NCI-H345 (cell line): ENCODE measurements at places on chromosomes 12 and 14.

DNA sequence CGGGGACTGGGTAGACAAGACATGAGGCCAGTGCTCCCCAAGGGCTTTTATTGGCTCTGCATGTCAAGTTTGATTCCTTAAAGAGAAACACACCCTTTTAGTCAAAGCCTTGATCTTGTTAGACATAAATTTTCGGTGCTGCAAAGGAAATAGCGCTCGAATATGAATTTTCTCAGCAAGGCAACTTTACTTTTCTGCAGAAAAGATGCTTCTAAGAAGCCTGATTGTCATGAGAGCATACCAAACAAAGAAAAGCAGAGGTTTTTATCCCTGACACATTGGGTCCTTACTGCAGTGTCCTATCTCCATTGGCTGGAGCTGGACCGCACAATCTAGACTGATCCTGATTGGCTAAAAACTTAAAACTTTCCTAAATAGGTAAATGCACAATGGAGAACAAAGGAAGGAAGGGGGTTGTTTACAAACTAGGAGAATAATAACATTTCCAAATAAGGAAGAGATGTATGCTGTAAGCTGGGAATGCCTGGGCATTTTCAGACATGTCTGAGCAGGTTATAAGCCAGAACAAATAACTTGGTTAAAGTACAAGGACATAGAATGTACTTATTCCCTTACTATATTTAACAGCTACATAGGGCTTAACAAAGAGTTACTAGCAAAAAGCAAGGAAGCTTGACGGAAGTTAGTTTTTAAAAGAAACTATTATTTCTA is 17.2 kb downstream of the TXNRD1 start:
- no peak for DNase-seq

GRCh38 chr12:127107744-127108143 is 1159.2 kb upstream of the TMEM132C start:
- no peak for DNase-seq

DNA sequence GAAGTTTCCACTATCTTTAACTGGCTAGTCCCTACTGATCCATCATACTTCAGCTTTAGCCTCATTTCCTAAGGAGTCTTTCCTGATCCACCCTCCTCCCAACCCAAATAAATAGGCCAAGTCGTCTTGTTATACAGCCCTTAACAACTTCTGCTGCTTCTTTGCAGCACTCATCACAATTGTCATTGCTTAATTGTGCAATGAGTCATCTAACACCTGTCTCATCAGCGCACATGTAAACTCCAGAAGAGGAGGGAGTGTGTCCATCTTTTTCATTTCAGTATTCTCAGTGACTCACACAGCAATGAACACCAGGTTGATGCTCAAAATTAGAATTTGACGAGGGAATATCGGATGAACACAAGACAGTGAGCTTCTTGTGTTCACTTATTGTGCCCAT is 87.3 kb downstream of the SUDS3 start:
- no peak for DNase-seq

GRCh38 chr12:308511-308910 is 45.9 kb upstream of the SLC6A13 start:
- no peak for DNase-seq

DNA sequence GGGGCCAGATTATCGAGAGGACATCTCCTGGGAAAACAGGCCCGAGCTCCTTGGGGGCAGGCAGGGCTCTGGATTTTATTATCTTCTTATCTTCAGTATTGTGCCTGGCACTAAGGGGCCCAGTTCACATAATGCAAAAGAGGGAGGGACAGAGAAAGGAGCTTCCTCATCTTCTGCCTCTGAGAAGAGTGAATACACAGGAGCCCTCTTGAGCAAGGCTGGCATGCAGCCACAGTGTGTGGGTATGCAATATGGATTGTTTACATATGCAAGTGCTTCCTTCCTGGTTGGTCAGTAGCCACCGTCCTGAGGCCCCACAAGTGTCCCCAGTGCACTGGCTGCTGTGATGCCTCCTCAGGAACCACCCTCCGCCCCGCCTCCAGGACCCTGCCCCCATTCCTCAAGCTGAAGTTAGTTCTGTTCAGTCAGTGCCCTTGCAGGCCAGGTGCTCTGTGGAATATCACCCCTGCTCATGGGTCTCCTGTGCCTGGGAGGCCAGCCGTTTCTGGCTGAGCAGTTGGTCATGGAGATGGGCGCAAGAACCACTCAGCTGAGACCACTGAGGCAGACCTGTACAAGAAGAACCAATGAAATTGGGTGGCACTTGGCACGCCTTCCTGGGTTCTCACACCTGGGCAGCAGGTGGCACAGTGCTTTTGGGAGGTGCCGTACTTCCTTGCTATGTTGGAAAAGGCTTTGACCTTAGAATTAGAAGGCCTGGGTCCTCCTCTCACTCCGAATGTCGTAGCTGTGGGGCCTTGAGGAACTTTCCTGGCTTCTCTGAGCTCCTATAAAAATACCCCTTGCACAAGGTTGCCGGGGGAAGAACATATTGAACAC is 35.1 kb upstream of the ACTN1 start:
- DNase-seq, result peak; percentile 28

DNA sequence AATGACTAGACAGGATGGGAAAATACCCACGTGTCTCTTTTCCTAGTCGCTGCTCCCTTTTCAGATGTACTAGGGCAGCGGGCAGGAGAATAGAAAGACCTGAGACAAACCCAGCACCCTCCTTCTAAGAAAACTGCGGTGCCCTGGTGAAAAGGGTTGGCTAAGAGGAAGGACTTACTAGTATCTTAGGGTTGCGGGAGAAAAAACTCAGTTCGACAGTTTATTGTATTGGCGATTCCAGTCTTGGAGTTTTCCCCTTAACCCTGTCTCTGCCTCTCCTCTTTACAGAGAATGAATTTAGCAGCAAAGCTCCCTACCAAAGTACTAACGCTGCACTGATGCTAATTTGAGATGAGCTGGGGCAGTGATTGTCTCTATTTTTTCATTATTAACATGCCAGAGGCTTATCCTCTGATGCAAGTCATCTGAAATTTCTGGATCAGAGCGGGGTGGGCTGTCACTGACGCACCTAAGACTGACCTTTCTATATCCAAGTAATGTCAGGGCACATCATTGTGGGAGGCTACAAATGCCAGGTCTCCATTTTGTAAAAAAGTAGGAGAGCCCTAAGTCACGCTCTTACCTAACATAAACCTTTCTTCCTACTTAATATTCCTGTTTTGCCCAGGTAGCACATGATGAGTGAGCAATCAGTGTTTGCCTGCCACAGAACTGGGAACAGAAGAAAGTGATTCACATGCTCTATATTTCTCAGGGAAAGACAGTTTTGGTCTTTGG is 916 bp upstream of the PAWR start:
- DNase-seq, result peak; percentile 25

GRCh38 chr12:104046306-104046705 is 3.7 kb downstream of the GLT8D2 start:
- DNase-seq, result no peak

GRCh38 chr12:51517800-51518199 is 73.2 kb upstream of the SCN8A start:
- no peak for DNase-seq

DNA sequence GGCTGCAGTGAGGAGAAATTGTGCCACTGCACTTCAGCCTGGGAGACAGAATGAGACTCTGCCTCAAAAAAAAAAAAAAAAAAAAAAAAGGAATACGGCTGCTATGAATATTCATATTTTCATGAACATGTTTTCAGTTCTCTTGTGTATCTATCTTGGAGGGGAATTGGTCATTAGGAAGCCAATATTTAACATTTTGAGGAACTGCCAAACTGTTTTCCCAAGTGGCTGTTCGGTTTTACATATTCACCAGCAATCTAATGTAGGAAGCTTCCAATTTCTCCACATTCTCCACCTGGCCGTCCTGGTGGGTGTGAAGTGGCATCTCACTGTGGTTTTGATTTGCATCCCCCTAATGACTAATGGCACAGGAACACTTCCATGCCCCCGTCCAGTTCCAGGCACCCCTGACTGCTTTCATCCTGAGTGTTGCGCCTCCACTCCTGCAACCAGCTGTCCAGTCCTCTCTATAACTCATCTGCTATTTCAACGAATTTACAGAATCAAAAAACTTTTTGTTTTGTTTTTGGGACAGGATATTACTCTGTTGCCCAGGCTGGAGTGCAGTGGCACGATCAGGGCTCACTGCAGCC is 5.7 kb downstream of the STXBP6 start:
- no peak for DNase-seq

- peak; percentile 65 for DNase-seq
These were observed 12.8 kb downstream of the LRCOL1 start for GRCh38 chr12:132597333-132598316.

- no peak for DNase-seq
These were observed 55.3 kb upstream of the ACSS3 start for GRCh38 chr12:81022531-81022930.

GRCh38 chr14:103122585-103122946 is 695 bp upstream of the TNFAIP2 start:
- DNase-seq, result peak; percentile 65

- DNase-seq, result no peak
These were observed 28.6 kb downstream of the TPH2 start for GRCh38 chr12:71967211-71967610.

- no peak for DNase-seq
These were observed 55.9 kb downstream of the ZFC3H1 start for GRCh38 chr12:71607494-71608330.

DNA sequence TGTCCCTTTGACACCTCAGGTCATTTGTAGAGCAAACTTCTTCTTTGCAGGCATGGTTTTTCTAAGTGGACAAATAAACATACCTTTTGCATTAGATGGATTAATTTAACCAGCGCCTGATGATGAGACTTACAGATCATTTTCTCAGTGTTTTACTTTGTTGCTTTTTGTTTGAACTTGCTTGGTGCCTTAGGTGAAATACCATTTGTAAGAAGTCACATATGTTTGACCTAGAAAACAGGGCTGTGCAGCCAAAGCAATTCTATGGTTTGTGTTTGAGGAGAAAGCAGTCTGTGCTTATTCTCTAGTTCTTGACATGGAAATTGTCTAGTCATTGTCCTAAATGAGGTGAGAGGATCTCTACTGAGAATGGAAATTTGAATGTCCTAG is 111.1 kb downstream of the DIP2B start:
- no peak for DNase-seq

DNA sequence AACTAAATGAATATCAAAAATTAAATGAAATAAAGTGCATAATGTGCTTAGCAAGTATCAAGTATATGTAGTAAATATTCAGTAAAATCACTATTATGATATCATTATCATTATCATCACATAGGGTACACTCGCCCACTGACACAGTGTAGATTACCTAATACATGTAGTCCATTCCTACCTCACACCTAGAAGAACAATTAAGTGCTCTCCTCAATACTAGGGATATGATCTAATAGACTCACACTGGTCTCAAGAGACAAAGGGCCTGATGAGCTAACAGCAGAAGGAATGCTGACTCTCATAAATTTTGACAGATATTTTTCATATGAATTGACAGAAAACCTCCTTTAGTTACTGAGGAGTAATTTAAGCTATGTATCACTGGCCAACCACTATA is 29.1 kb downstream of the FSCB start:
- DNase-seq, result no peak

- DNase-seq, result no peak
These were observed 43.0 kb downstream of the BORCS5 start for GRCh38 chr12:12399776-12400305.

- no peak for DNase-seq
These were observed 44.4 kb upstream of the STXBP6 start for GRCh38 chr14:25094171-25094907.

GRCh38 chr12:64494998-64495729 is 43.2 kb downstream of the TBK1 start:
- DNase-seq, result no peak

GRCh38 chr12:34397591-34398365 is 375.5 kb downstream of the ALG10 start:
- DNase-seq, result no peak

DNA sequence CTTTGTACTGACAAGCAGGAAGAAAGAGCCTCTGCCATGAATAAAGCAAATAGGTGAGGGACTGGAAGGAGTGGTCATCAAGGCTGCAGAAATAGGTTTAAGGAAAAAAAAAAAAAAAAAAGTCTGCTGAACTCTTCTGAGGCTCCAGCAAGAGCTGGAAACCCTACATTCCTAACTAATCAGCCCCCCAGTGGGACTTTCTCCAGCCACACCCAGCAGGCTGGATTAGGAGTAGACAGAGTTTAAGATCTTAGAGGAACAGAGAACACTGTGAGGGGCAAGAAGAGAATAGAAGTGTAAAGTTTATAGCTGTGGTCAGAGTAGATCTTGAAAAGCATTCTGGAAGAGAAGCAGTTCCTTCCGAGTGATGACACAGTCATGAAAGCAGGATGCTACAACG is 66.4 kb downstream of the ATXN2 start:
- DNase-seq, result no peak

DNA sequence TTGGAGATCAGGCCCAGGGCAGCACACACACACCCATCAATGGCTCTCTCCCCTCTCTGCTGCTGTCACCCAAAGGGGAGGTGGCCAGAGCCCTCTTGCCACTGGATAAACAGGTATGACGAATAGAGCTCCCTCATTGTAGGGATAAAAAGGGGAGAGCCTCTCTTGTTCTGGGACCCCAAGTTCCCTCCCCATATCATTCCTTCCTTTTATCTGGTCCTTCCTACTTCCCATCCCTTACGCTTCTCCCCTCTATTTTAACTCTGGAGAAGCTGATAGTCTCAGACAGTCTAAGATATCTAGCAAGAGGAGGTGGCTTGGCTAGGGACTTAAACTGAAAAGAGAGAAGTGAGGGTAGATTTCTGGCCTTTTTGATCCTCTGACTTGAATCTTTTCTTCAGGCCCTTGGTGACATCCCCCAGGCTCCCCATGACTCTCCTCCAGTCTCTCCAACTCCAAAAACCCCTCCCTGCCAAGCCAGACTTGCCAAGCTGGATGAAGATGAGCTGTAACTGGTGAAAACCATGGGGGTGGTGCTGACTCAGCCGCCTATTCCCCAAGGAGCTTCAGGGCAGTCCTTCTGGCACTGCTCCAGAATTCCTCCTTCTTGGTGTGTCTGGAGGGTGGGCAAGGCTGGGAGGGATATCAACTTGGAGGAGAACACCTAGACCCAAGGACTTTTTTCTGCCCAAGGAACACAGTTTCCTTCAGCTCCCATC is 5.3 kb downstream of the ARHGEF25 start:
- no peak for DNase-seq

GRCh38 chr14:88630565-88630964 is 67.7 kb downstream of the ZC3H14 start:
- DNase-seq, result no peak

DNA sequence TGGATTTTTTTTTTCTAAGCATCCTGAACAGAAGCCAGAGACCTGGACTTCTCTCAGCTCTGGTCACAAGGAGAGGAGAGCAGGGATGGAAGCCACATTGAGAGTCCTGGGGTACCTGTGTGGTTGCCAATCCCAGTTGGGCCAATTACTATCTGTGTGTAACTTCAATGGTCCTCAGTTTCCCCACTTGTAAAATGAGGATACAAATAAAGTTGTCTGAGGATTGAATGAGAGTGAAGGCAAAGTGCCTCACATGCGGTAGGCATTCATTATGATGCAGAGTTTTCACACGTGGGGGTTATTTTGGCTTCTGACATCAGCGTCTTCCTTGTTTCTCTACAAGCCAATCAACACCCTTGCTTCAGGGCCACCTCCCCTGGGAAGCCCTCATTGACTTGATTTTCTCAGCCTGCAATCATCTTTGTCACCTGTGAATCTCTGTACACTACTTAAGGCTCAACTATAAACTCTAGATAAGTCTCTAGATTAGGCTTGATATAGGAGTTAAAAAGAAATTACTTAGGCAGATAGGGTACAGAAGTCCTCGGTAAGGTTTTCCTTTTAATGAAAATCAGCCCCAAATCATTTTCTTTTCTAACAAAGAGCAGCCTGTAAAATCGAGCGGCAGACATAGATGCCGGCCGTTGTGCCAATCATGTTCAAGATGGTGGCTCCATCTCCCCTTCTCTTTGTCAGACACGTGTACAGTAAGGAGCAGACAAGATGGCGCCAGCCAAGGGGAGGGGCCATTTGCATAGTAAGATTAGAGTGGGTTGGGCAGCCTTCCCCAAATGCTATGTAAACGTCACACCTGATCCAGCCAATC is 37.8 kb upstream of the FICD start:
- DNase-seq, result no peak
